ENCODE measurements at places on chromosomes 5 and 9.

- DNase-seq: no peak
Observed at GRCh38 chr9:98980291-98980690, 36.6 kb downstream of the COL15A1 start.

- no peak for DNase-seq
Observed at GRCh38 chr5:177142098-177142611, 8.6 kb downstream of the NSD1 start.

- no peak for DNase-seq
Observed at GRCh38 chr5:56492812-56493211, 259.7 kb upstream of the ANKRD55 start.

- DNase-seq: no peak
Observed at GRCh38 chr5:171291371-171291770, 17.7 kb upstream of the TLX3 start.

- peak; percentile 46 for DNase-seq
Observed at GRCh38 chr5:14351086-14351661, 208.0 kb downstream of the TRIO start.

DNA sequence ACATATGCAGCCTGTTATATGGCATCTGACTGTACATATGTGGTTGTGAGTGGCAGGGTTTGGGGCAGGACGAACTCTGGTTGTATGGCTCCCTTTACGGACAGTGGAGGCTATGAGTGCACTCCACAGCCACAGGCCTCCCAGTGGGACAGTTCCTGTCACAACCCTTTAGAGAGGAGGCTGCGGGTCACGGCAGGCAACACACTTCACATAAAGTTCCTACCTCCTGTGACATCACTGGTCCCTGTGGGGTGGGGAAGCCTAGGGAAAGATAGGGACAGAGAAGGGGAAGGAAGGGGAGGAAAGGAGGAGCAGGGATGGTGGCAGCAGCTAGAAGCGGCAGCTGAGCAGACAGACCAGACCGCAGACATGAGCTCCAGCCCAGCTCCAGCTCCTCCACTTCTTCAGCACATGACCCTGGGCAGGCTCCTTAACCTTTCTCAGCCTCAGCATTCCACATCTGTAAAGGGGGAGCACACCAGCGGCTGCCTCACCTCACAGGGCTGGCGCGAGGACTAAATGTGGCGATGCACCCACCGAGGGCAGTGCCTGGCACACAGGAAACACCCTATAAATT is 27.4 kb upstream of the CORO2A start:
- DNase-seq: no peak

GRCh38 chr9:103116246-103116645 is 121.1 kb downstream of the CYLC2 start:
- DNase-seq: no peak

GRCh38 chr9:119004618-119004990 is 364.6 kb downstream of the BRINP1 start:
- DNase-seq: no peak

GRCh38 chr5:24439465-24439864 is 205.3 kb downstream of the CDH10 start:
- DNase-seq: no peak

GRCh38 chr5:78738693-78739300 is 90.2 kb upstream of the LHFPL2 start:
- no peak for DNase-seq

DNA sequence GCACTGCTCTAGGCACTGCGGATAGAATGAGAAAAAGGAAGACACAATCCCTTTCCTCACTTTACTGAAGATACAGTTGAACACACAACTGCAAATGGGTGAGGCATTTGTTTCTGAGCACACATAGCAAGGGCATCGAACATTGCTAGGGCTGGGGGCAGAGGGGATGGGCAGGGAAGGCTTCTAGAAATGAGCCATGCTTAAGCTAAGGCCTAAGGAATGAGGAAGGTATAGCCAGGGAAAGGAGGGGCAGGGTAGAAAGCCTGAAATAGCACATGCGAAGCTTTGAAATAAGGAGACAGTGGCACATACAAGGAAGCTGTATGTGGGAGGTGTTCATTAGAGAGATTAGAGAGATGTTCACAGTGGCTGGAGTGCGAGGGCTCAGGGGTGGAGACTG is 92.7 kb downstream of the KIF4B start:
- DNase-seq: no peak

GRCh38 chr5:19880859-19881436 is 107.1 kb downstream of the CDH18 start:
- DNase-seq: no peak

- no peak for DNase-seq
Observed at GRCh38 chr9:121568343-121569265, 69.0 kb upstream of the GGTA1 start.

GRCh38 chr5:29162297-29162696 is 2031.2 kb upstream of the CDH6 start:
- no peak for DNase-seq

DNA sequence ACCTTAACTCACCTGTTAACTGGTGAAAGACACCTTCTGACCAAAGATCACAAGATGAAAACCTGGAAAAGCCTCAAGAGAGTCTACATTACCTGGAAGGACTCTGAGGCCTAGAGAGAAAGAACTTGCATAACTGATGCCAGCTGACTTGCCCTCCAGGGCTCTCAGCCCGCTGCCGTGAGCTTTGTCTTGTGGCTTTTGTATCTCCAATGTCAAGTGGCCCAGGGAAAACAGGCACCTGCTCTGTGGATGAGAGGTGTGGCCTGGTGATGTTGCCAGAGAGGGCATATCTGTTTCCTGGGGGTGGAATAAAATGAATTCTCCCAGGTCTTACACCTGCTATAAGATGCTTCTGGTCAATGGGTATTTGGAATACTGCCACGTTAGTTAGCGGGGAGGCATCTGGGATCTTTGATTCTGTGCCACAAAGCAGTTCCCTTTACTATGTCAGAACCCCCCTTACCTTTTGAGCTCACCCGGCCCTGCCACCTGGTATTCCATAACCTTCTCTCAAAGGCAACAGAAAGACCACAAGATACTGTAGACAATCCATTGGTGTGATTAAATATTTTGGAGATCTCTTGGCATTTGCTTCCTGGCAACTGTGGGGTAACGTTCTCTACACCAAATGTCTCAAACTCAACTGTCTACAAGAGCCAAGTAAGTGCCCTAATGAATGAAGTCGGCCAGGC is 54.9 kb upstream of the N4BP3 start:
- DNase-seq: no peak

GRCh38 chr9:93664549-93665120 is 88.3 kb downstream of the PHF2 start:
- DNase-seq: no peak

- DNase-seq: peak; percentile 60
Observed at GRCh38 chr9:88076286-88077070, 61.8 kb downstream of the SPATA31C2 start.

- DNase-seq: no peak
Observed at GRCh38 chr9:84294241-84294950, 46.2 kb downstream of the SLC28A3 start.

- DNase-seq: no peak
Observed at GRCh38 chr5:52895572-52896413, 93.4 kb upstream of the ITGA2 start.

DNA sequence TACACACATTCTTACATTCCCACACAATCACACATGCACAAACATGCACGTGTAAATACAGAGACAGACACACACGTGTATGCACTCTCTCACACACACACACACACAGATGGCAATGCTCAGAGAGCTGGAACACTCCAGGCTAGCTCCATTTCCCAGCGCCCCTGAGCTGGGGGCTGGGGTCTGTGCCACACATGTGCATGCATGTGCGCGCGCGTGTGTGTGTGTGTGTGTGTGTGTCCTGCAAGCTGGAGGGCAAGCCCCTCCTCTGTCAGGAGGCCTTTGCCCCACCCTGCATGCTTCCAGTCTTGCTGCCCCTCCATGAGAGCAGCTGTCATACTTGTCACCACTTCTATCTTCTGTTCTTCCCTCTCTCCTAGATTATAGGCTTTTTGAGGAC is 16.6 kb upstream of the S1PR3 start:
- DNase-seq: no peak

GRCh38 chr9:117462861-117463260 is 48.0 kb upstream of the ASTN2 start:
- no peak for DNase-seq

DNA sequence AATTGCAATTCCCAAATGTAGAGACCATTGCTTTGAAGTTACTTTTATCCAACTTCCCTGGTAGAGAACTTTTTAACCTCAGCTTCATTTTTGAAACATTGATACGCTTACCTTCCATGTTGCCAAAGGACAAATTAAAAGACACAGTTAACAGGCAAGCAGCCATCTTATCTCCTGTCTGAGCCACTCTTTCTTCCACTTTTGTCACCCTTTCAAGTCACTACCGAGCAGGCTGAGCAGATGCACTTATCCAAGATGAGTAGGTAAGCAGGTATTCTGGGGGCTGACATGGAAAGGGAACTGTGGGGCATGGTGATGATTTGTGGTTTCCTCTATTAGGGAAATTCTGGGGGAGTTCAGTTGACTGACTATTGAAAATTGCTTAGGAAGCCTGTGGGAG is 66.7 kb downstream of the DOCK2 start:
- no peak for DNase-seq

- DNase-seq: no peak
Observed at GRCh38 chr9:91843623-91844148, 106.3 kb downstream of the ROR2 start.

GRCh38 chr9:110602281-110602680 is 22.7 kb upstream of the SVEP1 start:
- DNase-seq: no peak

GRCh38 chr9:71270554-71270953 is 149.1 kb upstream of the TRPM3 start:
- DNase-seq: no peak

DNA sequence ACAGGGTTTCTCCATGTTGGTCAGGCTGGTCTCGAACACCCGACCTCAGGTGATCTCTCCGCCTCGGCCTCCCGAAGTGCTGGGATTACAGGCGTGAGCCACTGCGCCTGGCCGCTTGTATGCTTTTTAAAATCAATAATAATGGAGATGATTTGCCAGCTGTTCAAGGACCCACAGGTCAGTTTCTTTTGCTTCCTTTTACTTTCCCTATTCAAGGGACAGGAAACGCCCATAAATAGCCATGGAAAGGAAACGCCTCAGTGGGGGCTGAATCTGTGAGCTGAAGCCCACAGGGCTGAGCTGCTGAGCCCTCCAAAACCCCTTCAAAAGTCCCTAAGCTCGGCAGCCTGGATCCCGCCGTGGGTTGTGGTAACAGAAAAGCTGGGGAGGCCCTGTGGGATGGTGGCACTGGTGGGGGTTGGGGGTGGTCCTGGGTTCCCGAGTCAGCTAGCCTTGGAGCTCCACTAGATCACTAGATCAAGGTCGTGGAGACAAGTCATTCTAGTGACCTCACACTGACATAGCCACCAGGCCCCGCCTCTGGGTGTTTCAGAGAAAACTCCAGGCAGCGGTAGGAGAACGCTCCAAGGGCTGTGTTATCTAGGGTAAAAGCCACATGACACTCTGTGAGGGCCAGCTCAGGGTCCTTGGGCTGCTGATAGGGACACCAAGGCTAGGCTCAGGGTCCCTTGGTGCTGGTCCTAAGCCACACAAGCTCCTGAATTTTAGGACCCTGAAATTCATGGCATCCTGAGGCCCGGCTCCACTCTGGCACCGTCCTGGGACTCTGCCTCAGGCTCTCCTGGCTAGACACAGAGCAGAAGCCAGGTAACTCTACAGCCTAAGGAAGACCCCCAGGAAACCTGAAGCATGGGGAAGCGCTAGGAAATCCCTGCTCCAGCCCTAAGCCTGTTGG is 18.0 kb upstream of the DUSP1 start:
- DNase-seq: no peak

DNA sequence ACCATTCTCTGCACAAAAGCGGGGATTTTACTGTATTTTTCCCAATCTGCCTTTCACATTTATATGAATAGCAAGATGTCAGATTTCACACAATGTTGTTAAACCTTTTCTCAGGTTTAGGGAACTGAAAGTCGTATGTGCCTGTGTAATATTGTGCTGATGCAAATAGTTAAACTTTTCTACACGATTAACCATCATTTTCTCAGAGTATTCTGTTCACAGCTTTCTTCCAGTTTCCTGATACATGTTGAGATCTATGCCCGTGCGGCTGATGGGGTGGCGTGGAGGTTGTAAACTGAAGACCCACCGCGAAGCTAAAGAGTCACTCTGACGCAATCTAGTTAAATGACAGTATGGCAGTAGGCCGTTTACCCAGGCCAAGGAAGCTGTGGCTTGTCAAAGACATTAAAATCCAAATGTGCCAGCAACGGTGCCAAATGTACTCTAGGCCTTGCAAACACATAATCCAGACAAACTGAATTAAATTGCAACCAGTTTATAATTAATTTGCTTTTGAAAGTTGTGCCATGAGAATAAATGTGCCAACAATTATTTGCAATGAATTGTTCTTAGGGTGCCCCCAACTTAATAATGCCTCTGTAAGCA is 145.7 kb downstream of the EBF1 start:
- DNase-seq: peak; percentile 3

DNA sequence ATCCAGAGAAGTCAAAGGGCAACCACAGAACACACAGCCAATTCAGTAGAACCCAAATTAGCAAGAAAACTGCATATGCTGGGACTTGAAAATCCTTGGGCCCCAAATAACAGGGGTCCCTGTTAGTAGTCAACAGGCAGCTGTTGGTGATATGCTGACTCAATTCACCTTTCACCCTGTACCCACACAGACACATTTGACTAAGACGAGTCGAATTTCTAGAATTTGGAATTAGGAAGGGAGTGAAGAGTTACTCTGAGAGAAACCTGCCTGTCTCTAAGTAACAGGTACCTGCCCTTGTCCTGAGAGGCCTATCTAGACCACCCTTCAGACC is 821 bp upstream of the VCP start:
- no peak for DNase-seq

DNA sequence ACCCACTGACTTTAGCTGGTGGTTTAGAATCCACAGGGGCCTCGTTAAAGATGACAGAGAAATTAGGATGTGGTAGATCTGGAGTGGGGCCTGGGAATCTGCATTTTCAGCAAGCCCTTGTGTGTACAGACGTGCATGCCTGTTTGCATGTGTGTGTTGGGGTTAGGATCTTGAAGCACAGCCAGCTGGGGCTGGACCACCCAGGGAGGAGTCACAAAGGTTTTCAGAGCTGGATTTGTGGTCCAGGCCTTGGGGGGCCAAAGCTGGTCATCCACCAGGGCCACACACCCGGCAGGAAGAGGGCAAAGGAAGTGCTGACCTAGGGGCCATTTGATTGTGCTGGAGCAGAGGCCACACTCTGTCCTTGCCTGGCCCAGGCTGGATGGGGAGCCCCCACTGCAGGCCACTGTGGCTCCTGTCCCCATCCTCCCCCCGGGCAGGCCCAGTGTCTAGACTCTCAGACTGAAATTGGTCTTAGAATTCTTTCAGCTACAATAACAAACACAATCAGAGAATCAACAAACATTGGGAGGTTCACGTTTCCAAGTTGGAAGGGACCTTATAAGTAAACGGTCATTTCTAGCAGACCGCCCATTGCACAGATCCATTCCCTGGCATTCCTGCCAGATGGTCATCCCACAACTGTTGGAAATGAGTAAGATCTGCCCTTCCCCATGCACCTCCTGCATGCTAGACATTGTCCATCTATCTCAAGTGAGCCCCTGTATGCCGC is 10.3 kb downstream of the CDX1 start:
- no peak for DNase-seq

Data from HL-60 (cell line).